ENCODE measurements at places on chromosomes 2 and 18.

DNA sequence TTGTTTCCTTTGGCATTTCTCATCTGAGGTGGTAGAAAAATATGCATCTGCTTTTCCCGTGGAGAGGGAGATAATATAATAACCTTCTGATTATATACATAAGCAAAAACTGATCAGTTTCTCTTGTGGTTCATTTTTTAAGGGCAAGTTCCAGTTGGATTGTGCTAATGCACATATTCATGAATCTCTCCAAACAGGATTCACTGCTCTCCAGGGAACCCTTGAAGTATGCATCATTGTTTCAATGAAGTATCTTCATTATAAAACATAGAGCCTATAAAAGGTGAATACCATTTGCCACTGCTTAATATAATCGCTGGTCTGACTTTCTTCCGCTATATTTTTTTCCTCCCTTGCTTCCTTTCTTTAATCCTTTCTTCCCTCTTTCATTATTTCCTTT is 384.7 kb downstream of the FIGN start:
- no peak for DNase-seq

DNA sequence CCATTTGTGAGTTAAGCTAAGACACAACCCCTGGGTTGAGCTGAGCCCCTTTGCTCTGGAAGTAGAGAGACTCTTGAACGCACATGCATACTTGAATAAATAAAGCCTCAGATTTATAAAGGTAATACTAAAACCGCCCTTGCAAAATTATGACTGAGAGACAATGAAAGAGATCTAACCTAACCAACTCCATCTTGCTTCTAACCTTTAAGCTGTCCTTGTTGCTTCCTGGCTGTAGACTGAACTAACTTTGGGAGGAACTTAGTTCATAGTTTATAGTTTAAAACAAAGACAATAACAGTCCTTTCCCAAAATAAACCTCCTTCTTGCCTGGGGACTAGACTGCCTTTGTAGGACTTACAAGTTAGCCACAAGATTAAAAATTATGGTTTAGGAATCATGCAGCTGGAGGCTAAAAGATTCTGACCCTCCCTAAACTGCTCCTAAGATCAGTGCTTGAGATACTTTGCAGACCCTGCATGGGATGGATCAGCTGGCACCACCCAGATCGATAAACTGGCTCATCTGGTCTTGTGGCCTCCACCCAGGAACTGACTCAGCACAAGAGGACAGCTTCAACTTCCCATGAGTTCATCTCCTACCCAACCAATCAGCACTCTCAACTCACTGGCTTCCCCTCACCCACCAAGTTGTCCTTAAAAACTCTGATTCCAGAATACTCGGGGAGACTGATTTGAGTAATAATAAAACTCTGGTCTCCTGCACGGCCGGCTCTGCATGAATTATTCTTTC is 240.2 kb upstream of the SLC14A2 start:
- DNase-seq = no peak

DNA sequence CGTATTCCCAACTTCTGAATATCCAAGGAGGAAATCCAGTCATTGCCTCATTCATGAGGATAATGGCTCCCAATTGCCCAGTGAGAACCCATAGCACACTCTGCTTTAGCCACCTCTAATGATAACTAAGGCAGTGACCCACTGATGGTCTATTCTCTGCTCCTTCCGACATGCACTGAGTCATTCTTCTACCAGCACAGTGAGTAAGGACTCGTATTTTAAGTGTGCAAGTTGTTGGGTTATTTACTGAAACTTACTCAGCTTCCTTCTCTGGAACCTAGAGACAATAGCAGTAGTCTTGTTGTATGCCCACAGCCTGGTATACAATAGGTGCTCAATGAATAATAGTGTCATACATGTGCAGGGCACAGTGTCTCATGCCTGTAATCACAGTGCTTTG is 81.1 kb upstream of the ZNF397 start:
- DNase-seq = no peak

- DNase-seq = no peak
Observed at GRCh38 chr18:45324495-45325113, 290.7 kb upstream of the SLC14A2 start.

DNA sequence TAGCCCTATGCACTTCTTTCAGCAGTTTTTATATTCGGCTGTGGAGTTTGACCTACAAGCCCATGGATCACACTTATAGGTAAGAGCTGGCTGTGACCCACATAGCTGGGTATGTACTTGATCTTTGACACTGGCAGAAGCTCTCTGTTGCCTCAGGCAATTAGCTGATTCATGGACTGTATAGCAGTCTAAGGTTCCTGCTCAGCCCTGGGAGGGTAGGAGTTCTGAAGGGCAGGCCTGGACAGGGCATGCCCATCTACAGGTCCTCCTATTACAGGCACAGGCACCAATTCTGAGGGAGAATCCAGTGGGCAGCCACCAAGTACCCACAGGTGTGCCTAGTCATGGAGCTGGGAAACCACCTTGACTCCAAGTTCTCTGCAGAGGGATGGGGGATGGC is 301.8 kb upstream of the GALNT5 start:
- no peak for DNase-seq

GRCh38 chr2:197497326-197497725 is 2.3 kb downstream of the HSPD1 start:
- no peak for DNase-seq

DNA sequence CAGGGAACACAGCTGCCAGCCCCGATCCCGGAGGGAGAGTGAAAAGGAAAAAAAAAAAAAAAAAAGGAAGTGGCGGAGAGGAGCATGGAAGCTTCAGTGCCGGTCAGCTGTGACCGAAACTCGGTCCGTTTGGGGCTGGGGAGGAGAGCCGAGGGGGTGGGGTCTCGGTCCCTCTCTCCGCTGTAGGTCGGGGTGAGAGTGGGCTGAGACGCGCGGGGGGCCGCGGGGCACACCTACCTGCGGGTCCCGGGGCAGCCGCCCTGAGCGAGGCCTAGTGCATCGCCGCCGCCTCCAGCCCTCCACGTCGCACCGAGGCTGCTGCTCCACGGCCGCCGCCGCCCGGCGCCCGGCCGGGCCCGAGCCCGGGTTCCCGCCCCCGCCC is 536 bp downstream of the VPS54 start:
- no peak for DNase-seq

- DNase-seq = no peak
Observed at GRCh38 chr2:142502402-142502801, 371.6 kb upstream of the LRP1B start.

- DNase-seq = no peak
Observed at GRCh38 chr2:190489475-190489874, 45.0 kb downstream of the NEMP2 start.

Measured in hippocampal formation (tissue), 2 donors.